ENCODE measurements at places on chromosomes 2 and 18.

GRCh38 chr2:96509114-96509846, 4.1 kb upstream of the NEURL3 start:
- DNase-seq: no peak

DNA sequence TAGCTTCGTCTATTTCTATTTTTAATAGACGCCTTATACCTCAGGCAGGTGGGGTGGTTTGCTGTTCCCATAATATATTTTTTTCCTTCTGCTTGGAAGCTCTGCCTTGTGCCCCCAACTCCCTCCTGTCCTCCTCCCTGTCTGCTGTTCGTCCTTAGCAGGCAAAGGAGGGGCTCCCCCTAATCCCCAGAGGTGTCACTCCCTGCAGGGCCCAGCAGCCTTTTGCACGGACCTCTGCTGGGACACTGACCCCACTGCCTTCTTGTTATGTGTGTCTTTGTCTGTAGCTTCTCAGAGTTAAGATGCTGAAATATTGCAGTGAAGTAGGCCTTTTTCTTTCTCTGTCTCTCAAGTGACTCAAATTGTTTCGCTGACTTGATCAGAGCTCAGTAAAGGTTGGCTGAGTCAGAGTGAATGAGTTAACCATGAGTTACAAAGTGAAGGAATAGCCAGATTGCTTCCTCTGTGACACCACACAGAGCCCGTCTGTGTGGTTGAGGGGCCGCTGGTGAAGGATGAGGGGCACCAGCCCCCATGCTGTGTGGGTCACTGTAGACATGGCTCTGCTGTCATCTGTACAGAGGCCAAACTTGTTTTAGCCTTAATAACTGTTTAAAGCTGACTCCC, 47.7 kb downstream of the PRKCE start:
- no peak for DNase-seq

GRCh38 chr2:240961910-240962299, 36.5 kb upstream of the SNED1 start:
- DNase-seq: no peak

GRCh38 chr2:234691214-234691575, 194.3 kb upstream of the ARL4C start:
- DNase-seq: no peak

DNA sequence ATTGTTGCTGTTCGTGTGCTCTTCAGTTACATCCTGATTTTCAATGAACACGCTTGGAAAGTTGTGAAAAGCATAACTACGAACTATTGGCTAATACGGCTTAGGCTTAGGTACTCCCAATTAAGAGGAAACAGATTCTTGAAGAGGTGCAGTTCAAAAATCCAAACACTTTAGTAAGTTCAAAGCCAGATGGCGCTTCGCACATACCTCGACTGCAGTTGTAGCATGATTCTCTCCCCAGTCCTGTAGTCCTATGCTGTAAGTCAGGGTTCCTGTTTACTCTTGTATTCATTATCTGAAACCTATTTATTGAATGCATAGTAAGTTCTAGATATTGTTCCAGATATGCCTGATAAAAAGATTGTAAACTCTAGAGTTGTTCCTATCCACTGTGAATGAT, 165.2 kb downstream of the TRIB2 start:
- DNase-seq: no peak

GRCh38 chr2:239035997-239036731, 188.3 kb downstream of the TWIST2 start:
- DNase-seq: no peak

GRCh38 chr2:224843141-224843540, 127.0 kb upstream of the CCDC195 start:
- DNase-seq: no peak

- peak; percentile 55 for DNase-seq
Measured at GRCh38 chr18:45879681-45880655, 54.5 kb downstream of the SIGLEC15 start.

DNA sequence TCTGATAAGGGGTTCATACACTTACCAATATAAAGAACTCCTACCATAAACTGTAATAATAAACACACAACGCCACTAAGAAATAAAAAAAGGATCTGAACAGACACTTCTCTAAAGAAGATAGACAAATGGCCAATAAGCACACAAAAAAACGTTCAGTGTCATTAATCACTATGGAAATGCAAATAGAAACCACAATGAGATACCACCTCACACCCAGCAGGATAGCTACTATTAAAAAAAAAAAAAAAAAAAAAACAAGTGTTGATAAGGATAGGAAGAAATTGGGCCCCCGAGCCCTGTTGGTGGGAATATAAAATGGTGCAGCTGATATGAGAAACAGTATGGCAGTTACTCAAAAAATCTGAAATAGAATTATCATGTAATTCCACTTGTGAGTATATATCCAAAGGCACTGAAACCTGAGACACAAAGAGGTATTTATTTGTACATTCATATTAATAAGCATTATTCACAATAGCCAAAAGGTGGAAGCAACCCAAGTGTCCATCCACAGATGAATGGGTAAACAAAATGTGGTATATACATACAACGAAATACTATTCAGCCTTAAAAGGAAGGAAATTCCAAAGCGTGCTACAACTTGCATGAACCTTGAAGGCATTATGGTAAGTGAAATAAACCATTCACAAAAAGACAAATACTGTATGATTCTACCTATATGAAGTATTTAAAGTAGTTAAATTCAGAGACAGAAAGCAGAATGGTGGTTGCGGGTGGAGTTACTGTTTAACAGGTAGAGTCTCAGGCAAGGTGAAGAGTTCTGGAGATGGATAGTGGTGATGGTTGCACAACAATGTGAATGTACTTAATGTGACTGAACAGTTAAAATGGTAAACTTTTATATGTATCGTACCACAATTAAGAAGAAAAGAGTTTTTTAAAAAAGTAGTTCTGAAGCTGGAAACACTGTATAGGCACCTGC, 17.9 kb downstream of the REV1 start:
- no peak for DNase-seq

- no peak for DNase-seq
Measured at GRCh38 chr2:105231232-105231619, 10.3 kb upstream of the GPR45 start.

All from central memory CD4-positive, alpha-beta T cell (primary cell).